ENCODE measurements at places on chromosomes 5 and 9.
A peak's percentile ranks its signal among the peaks of the same experiment; 100 is the strongest.

- no peak for DNase-seq
These were observed 183.4 kb downstream of the GAPVD1 start for GRCh38 chr9:125444956-125445506.

DNA sequence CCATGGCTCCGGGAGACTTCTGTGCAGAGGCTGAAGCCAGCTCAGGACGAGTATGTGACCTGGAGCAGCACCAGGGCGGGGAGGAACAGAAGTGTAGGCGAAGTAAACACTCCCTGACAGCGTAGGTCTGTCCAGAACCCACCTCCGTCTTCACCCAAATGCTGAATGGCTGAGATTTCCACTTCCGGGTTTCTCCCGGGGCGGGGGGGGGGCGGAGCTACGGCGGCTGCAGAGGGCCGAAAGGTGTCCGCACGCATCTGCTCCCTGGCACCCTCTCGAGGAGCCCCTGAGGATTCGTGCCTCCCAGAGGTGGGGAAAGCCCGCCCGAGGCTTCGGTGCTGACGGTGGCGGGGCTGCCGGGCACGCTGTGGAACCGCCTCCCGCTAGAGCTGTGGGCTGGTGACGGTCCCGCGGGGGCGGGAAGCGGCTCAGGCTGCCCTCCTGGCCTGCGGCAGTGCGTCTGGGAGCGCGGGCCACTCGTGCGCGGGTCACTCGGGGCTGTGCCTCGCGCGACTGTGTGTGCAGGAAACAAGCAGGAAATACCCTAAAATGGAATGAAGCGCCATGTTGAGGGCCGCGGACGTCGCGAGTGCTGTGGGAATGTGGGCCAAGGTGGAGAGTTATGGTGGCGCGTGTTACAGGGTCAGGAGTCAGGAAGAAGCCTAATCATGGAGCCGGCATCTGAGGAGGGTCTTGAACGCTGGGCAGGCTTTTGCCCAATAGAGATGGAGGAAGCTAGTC, 1425.4 kb downstream of the FOXD4L5 start:
- peak; percentile 38 for DNase-seq

- no peak for DNase-seq
These were observed 98.4 kb downstream of the MED27 start for GRCh38 chr9:131981116-131981776.

DNA sequence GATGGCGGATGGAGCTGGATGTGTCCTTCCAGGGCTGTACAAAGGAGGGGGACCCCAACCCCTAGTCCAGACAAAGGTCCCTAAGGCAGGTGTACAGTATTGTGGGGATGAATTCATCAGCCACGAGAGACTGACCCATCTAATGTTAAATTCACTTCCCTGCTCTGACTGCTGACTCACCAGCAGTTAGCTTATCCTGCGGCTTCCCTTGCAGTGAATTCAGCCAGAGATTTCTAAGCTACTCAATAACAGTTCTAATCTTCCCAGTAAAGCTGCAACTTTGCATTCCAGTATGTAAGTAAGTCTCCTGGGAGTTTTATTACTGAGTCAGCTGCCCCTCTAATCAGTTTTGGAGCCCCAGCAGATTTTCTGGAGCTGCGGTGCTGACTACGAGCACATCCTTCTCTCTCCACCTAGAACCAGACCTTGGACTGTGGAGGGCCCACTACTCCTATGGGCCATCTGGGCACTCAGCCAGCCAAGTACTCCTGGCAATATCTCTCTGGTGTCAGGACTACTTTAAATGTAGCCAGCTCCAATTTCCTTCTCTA, 16.1 kb downstream of the B4GALT1 start:
- no peak for DNase-seq

DNA sequence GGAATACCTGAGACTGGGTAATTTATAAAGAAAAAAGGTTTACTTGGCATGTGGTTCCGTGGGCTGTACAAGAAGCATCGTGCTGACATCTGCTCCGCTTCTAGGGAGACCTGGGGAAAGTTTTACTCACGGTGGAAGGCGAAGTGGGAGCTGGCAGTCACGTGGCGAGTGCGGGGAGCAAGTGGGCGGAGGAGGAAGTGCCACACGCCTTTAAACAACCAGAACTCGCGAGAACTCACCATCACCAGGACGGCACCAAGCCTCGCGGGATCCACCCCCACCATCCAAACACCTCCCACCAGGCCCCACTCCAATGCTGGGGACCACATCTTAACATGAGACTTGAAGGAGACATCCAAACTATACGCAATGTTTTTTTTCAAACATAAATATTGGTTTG, 406.2 kb upstream of the IRX4 start:
- DNase-seq, result no peak

DNA sequence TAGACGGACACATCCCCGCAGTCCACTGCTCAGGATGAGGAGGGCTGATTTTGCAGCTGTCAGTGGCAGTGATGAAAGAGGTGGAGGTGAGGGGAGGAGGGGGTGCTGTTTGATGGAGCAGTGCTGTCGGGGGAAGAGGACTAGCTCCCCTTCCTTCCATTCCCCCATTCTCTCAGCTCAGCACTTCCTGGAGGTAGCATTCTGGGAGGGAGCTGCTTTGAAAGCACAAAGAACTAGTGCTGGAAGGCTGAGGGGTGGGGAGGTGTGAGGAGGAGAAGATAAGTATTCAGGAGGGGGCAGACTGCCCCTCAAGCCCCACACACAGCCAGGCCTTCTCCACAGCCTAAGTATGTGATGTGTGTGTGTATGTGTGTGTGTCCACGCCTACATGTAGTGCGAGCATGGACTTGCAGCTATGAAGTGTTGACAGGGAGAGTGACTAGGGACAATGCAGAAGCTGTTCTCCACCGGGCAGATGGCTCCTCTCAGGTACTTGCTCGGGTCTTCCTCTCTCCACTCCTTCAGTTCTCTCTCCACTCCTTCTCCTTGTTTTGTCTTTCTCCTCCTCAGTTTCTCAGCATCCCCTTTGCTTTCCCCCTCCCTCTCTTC, 65.5 kb upstream of the HSPA9 start:
- DNase-seq, result no peak

GRCh38 chr9:125997196-125997823, 250.1 kb downstream of the PBX3 start:
- no peak for DNase-seq

DNA sequence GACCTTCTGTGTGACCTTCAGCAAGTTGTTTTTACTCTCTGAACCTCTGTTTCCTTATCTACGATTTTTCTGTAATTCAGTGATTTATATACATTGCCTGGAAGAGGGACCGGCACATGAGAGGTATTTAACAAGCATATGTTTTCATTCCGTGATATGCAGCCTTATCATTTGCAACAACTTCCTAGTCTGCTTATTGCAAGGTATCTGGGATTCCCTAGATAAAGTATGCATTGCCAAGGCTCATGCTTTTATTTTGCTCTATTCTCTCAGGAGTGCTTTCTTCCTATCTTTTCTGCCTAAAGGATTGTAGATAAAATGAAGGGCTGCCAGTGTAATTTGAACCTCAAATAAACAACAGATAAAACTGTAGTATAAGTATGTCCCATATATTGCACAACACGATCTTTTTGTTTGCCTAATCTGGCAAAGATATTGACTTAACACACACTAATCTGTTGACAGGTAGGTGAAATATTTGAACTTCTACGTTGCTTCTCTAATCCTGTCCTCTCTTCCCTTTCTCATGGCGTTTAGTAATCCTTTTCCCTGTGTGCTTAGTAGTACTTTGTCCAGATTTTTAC, 377.2 kb upstream of the TNC start:
- DNase-seq, result no peak

DNA sequence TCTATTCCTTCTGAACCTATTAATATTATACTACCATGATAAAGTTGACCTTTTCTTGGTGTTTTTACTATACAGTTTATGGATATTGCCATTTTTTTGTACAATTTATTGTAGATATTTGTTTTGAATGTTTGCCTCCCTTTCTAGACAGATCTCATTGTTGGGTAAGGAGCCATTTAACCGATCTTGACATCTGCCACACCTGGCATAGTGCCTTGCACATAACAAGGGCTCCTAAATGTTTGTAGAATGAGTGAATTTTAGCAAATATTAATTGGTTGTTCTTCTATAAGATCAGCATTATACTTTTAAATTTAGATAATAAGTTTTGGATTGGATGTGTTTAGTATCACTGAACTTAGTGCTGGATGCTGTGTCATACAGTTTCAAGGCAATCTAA, 175.3 kb downstream of the GDNF start:
- no peak for DNase-seq

GRCh38 chr5:17367256-17367840, 130.7 kb upstream of the TAF11L2 start:
- no peak for DNase-seq

- peak; percentile 79 for DNase-seq
These were observed 10.6 kb upstream of the P4HA2 start for GRCh38 chr5:132238169-132238744.

DNA sequence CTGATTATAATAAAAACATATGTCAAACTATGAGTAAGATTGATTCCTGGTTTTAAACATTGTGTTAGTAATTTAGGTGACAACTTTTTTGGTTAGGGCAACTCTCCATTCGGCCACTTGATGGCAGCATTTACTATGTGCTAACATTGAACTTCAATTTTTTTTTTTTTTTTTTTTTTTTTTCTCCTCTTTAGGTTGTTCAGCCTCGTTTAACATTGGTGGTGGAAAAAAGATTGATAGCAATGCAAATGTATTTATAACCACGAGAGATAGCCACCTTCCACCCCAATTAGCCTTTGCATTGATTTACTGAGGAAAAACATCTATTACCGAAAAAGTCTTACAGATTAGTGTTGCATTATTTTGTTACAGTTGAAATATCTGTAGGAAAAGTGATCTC, 159.1 kb downstream of the CSNK1G3 start:
- DNase-seq, result peak; percentile 39

- DNase-seq, result no peak
These were observed 184.8 kb downstream of the KIAA0825 start for GRCh38 chr5:94433397-94434163.

- no peak for DNase-seq
These were observed 82.7 kb downstream of the SFXN1 start for GRCh38 chr5:175561085-175561484.

DNA sequence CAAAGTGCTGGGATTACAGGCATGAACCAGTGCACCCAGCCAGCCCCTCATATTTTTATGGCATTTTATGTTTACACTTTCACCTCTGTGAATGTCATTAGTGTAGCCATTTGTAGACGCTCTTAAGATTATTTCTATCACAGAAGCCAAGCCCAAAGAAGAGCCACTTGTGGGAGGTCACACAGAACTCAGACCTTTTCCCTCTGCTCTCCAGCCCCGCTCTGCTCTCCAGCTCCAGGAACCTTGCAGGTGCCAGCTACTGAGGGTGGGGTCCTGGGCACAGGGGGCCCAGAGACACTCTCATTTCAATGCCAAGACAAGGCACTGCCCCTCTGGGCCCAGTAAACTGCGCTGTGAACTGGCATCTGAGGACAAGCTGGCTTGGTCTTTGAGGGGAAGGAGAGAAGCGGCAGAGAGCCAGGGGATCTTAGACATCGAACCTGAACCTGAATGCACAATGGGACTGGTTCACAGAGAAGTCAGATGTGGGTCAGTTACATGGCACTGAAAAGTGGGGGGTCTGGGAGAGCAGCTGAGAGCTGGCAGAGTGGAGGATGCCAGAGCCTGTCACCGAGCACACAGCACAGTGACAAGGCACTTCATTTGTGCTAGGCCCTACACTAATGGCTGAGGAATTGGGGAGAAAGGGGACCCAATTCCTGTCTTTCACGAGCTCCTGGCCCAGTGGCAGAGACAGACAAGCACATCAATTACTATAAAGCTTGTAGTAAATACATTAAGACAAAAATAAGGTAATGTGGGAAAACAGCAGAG, 16.7 kb downstream of the ANXA6 start:
- DNase-seq, result no peak

- no peak for DNase-seq
These were observed 313.3 kb downstream of the EBF1 start for GRCh38 chr5:158786390-158786789.

All from activated naive CD4-positive, alpha-beta T cell treated with Interleukin-2 at 50 U/mL for 16 hours (primary cell).